ENCODE measurements at places on chromosomes 3 and 15.

DNA sequence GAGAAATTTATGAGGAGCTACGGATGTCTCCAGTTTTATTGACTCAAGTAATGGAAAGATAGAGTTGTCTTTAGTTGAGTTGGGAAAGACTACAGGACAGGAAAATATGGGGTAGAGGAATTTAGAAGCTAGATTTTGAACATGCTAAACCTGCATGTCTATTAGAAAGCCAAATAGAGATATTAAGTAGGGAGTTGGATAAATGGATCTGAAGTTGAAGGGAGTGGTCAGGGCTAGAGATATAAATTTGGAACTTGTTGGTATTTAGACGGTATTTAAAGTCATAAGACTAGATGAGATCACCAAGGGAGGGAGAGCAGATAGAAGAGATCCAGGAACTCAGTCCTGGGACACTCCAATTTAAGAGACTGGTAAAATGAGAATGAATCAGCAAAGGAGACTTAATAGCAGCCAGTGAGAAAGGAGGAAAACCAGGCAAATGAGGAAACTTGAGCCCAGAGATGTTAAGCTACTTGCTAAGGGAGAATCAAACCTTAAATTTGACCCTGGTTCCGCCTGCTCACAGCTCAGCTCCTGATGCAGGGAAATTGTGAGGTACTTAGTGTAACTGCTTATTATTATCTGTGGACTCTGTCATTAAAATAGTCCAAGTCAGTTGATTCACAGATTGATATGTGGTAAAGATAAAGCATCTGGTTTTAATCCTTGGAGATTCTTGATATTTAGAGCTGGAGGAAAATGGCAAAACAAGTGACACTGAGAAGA lies 35.8 kb downstream of the ABI3BP start:
- DNase-seq = peak; percentile 39

DNA sequence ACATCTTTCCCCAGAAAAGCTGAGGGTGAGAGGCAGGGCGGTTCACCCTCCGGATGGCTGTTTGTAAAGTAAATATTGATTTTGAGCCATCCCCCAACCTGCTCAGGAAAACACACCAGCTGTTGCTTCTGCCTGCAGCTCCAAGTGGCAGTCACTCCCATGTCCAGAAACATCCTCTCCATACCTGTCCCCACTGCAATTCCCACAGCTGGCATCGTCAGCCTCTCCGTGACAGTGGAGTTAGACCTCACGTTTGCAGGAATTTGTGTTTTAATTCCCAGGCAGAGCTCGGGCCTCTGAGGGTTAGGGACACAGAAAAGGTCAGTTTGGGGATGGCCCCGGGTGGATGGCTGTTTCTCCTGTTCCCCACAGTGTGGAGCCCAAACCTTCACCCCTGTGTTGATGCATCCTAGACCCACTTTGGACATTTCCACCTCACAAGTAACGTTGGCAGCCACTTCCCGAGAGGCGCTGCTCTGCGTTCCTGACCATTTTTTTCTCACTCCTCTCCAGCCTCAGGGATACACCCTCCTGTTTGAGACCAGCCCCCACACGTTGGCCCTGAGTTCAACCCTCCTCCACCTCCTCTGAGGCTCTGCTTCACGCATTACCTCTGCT lies 11.8 kb upstream of the FAM174B start:
- DNase-seq = no peak

DNA sequence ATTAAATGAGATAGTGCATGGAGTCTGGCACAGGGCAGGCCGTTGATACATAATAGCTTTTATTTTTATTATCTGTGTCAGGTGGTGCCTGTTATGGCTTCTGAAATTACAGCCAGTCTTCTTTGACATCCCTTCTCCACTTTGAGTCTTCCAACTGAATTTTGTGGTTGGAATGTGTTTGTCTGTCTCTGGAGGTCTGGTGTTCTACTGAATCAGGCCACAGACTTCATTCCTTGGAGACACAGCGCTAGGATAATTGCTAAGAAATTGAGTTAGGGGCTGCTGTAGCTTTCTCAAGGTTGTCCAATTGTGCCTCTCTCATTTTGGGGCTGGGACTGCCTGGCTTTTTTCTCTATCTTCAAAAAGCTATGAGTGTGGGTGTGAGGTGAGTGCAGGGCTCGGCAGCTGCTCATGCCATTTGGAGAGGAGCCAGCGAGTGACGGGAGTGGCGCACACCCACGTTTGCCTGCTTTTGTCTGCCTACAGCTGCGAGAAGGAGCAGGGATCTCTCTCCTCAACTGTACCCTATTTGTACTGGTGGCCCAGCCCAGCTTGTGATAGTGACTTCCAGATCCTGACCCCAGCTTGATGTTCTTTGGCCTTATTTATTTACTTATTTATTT lies 49.8 kb upstream of the SYN2 start:
- DNase-seq = no peak

GRCh38 chr15:80840182-80841130 lies 61.3 kb downstream of the CEMIP start:
- no peak for DNase-seq

- peak; percentile 68 for DNase-seq
These were observed 22.4 kb upstream of the SMAD6 start for GRCh38 chr15:66679657-66680108.

DNA sequence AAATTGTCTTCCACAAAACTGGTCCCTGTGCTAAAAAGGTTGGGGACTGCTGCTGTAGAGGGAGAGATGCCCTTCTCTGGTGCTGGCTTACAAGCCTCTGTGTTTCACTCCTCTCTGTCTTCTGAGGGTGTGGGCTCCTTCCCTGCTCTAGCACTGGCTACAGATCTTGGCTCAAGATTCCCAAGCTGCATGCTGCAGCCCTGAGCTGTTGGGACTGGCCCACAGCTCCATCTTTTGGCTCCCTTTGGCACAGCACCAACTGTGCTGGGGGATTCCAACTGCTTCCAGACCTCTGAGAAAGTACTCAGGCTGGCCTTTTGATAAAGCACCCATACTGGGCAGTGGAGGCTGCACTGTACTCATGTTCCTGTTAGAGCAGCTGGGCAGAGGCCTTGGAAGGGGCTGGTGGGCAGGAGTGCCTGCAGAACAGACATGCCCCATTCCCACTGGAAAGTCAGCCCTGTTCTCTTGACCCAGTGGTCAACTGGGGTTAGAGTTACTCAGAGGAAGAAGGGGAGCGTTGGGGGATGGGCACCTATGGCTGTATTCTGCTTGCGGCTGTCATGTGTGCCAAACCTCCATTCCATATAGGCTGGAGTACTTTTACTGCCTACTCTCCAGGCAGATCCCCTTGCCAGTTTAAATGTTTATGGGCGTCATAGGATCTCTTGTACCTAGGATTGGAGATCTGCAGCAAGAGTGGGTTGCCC lies 55.7 kb downstream of the GALK2 start:
- peak; percentile 76 for DNase-seq

DNA sequence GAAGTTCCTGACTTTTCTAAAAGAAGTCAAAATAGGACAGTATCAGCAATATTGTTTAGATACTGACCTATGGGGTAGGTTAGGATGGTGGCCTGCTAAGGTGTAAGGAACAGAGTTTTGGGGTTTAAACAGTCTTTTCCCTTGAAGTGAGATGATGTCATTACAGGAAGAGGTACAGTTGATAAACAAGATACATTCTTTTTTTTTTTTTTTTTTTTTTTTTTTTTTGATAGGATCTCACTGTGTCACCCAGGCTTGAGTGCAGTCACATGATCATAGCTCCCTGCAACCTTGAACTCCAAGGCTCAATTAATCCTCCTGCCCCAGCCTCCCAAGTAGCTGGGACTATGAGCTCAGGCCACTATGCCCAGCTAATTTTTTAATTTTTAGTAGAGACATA lies 33.3 kb downstream of the SLC25A36 start:
- no peak for DNase-seq

- peak; percentile 29 for DNase-seq
These were observed 79.8 kb upstream of the IGF1R start for GRCh38 chr15:98568382-98569017.

DNA sequence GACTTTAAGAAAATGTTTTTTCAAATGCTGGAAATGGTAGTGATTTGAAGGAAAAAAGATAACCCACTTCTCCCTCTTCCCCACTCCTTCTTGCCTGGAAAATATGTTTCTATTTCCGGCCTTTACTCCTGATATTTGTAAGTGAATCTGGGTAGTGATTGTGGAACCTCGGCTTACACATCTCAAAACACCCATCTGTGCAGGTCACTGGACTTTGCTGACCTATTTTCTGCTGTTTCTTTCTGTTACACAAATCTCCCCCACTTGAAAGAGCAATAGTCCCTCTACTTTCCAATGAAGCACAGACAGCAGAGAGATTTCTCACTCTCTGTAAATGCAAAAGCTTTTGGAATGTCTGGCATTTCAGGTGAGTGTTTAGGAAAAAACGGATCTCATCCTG lies 76.9 kb upstream of the ICE2 start:
- no peak for DNase-seq

DNA sequence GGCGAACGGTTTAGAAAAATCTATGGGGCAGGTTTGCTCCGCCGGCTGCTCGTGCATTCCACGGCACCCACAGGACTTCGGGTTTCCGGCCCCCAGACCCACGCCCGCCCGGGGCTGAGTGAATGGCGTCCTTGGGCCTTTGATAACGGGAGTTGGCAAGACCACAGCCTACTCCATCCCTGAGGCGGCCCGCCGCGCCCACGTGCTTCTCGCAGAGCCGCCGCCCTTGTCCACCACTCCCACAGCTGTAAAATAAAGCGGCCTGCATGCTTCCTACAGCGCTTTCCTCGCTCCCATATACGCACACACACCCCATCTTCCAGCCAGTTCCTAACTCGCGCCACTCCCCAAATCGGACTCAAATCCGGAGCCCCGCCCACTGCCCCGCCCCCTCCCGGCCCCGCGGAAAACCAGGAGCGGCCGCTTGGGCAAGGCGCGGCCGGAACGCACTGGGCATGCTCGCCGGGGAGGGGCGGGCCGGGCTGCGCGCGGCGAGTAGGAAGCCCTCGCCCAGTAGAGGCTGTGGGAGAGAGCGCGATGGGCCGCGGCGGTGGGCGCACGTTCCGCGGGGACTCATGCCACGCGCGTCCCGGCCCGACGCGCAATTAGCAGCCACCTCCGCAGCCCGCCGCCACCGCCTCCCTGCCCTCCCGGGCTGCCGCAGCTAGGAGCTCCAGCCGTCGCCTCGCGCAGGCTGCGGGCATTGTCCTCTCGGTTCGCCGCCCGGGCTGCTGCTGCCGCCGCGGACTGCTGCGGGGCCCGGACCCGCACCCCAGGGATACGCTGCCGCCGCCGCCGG lies at the start of gene RAP2B:
Gene RAP2B, plus strand, starts transcription at position 513 of the 799 bp plus-strand sequence. CDS start 468 bp downstream, outside the sequence.
- DNase-seq = peak; percentile 98

GRCh38 chr3:160278210-160278609 lies 53.0 kb downstream of the C3orf80 start:
- DNase-seq = no peak

- DNase-seq = no peak
These were observed 69.0 kb upstream of the RAD18 start for GRCh38 chr3:9032231-9032777.

GRCh38 chr15:31499953-31500765 lies 173.5 kb downstream of the KLF13 start:
- DNase-seq = no peak

- peak; percentile 98 for DNase-seq
These were observed 78.6 kb upstream of the TSEN2 start for GRCh38 chr3:12405432-12406272.

GRCh38 chr15:75606711-75607699 lies 18.5 kb downstream of the SNUPN start:
- DNase-seq = peak; percentile 66

- DNase-seq = peak; percentile 62
These were observed 51.4 kb upstream of the RNF7 start for GRCh38 chr3:141686466-141687291.

DNA sequence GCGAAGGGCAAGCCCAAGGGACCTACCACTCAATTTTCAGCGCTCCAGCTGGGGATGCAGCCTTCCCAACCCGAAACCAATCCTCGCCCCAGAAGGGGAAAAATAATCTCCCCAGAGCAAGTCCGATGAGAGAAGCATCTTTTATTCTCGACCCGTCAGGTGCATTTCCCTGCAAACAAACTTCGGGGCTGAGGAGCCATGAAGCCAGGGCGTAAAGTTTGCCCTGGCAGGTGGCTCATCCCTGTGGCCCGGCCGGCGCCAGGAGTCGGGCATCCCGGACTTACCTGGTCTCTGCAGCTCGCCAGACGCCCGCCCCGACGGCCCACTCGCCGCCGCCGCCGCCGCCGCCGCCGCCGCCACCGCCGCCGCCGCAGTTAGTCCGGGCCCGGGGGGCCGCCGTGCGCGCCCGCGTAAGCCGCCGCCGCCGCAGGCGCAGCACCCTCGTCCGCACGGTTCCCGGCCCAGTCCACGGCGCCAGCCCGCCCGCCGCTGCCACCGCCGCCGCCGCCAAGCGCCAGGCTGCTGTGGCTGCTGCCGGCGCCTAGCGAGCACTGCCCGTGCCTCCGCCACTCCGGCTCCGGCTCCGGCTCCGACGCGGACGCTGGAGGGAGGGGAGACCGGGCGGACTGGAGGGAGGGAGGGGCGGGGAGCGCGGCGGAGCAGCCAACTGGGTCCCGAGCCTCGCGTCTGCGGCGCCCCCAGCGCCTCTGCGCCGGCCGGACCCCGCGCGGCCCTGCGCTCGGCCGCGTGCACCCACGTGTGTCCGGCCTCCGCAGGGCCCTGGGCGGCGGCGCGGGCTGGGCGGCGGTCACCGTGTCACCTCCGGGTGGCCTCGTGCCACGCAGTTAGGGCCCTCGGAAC lies at the start of gene CNTN3:
Gene CNTN3, minus strand, starts transcription at position 553 of the 861 bp plus-strand sequence. CDS start 93,547 bp downstream, outside the sequence.
- peak; percentile 49 for DNase-seq

DNA sequence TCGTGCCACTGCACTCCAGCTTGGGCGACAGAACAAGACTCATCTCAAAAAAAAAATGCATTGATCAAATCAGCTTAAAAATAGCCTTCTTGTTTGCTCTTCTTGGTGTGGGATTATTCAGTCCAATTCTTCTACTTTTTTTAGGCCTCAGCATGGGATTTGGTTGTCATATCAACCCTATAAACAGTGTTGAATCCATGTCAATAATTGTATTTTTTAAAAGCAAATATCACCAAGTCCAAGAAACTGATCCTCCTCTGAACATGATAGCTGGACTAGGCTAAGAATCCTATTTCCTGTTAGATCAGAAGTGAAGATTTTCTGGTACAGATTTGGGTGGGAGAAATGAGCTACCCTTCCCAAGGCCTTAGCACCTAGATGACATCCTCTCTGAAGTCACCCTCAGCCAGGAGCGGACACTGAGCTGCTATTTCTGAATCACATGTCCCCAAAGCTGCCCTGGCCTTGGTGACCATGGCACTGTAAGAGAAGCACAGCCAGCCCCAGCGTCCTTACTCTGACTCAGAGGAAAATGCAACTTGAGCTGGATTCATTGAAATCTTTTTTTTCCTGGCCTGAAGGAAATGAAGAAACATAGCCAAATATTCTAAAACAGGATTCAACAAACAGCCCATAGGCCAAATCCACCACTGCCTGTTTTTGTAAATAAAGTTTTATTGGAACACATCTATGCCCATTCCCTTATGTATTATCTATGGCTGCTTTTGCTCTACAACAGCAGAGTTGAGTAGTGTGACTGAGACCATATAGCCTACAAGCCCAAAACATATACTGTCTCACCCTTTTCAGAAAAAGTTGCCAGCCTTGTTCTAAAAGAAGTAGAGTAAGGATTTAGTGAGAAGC lies 215.9 kb upstream of the CTDSPL start:
- no peak for DNase-seq
